ENCODE measurements at places on chromosomes 7 and 10.

DNA sequence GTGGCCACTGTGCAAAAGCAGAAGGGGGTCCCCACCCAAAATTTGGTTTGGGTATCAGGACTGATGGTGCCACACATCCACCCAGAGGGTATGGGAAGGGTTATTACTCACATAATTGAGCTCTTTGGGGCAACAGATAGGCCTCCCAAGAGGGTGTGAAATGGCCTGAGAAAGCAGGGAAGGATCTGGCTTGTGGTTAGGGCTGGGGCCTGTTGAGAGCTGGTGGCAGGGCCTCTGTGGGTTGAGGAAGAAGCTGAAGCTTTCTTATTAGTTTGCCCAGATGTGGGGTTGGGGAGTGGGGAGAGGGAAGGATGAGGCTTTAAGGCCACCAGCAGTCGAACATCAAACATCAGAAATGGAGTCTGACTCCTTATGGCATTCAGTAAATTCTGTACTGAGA, 18.3 kb upstream of the MKI67 start:
- no peak for DNase-seq

DNA sequence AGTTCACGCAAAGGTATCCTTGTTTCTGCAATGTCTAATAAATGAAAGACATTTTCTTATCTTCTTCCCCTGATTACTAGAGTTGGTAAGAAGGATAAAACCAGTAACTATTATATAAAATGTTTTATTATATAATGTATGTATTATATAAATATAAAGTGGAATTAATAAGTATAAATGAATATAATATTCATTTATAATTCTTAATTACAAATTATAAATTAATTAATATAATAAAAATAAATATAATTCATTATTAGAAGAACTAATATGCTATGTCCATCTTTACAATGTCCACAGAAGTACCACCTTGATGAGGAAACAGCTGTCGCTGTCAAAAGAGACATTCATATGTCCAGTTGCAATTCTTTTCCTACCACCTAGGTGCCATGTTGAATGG, 177.7 kb downstream of the GLI3 start:
- no peak for DNase-seq

- DNase-seq, result no peak
Observed at GRCh38 chr10:124566222-124566888, 104.7 kb downstream of the LHPP start.

- no peak for DNase-seq
Observed at GRCh38 chr7:139673762-139674161, 104.0 kb downstream of the HIPK2 start.

DNA sequence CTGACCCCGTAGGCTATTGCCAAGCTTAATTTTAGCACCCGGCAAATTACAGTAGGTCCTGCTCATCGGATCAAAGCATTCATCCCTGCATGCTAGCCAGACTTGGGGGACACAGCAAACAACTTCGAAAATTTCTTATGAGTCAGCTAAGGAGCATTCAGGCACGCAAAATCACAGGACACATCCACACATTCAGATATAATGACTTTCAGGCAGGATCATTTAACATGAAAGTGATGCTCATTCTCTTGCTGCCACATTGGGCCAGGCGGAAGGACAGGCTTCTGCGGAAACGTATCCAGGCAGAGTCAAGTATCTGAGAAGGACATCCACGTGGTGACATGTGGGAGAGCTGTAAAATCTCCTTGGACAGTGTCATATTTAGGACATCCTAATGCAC, 474.0 kb upstream of the NRP1 start:
- DNase-seq, result no peak

DNA sequence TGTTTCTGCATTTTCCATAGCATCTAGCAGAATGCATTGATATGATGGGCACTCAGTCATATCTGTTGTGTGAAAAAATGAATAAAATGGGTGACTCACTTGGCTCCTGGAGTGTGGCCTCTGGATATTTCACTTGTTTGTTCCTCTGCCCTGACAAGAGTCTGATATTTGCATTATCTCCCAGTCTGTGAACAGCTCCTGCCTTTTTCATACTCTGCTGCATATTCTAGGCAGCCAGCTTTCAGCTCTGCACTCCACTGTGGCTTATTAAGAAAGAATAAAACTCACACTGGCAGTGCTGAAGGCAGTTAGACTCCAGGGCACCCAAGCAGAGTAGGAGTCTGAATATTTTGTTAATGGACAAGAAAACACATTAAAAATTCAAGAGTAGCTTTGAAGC, 623.9 kb downstream of the SORCS1 start:
- DNase-seq, result no peak

GRCh38 chr7:24325708-24326107, 41.7 kb downstream of the NPY start:
- no peak for DNase-seq

DNA sequence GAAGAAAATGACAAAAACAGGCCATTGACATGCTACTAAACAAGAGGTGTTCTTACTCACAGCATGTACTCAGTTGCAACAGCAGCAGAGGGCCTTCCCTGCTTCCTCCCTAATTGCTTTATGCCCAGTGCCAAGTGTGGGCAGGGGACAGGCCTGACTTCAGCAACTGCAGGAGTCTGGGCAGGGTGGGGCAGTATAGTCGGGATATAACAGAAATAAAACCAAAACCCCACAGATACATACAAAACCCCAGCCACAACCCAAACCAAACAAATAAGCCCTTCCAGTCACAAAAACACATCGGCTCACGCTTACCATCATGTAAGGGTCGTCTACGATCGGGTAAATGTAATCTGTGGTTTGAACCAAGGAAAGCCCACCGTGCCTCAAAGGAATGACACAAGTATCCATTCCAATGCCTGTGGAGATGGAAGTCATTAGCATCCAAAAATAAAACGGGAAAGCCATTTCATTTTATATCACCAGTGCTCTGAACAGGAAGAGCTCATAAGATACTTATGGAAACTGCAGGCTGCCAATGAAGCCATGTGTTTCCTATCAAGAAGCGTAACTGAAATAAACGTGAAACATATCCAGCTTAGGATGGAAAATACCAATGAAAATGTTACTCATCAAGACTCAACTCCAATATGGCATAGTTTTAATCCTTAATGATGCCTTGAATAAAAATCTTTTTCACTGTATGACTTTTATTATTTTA, 9.5 kb downstream of the SEPHS1 start:
- no peak for DNase-seq

GRCh38 chr10:53230651-53231050, 458.1 kb upstream of the MBL2 start:
- no peak for DNase-seq
